ENCODE measurements at places on chromosomes 16 and 17.

DNA sequence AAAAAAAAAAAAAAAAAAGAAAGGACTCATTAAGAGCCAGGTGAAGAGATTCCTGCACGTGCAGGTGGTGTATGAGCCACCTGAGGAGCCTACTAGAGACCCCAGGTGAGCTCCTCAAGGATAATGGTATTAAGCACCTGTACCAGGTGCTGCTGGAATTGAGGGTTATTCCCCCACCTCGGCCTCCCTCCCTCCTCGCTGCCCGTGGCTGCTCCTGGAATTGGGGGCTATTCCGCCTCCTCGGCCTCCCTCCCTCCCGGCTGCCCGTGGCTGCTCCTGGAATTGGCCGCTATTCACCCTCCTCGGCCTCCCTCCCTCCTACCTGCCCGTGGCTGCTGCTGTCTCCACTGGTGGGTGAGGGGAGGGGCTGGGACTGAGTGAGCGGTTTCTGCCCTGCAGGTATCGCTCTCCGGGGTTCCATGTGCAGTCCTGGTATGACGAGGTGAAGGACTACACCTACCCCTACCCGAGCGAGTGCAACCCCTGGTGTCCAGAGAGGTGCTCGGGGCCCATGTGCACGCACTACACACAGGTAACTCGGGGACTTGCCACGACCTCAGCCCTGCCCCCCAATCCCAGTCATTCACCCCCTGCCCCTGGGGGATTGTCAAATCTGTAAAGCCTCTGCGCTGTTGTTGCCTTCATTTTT, 29.3 kb downstream of the CRISPLD2 start:
- no peak for DNase-seq

- DNase-seq: no peak
Measured at GRCh38 chr16:35599429-35600160, 2140.2 kb downstream of the TP53TG3F start.

DNA sequence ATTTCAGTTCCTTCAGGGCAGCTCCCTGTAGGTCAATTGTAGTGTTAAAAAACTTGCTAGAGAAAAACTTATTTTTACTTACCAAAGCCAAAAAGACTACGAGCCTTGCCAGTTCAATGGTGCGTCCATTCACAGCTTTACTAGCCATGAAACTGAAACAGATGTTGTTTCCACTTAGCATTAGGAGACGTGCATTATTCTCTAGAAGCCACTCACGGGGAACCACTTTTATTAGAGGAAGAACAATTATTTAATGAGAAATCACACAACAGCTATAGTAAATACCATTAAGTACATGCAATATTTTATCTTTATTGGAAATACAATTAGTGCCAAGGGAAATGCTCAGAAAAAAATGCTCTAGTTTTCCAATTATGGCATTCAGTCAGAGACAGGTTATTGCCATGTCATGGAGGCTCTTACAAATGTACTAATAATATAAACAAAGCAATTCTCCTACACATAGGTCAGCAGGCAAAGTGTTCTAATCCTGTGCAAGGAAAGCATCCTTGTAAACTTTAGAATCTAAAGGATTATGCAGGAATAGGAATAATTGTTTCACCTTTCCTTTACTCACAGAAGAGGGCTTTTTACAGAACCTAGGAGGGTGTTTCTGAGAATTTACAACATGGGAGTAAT, 17.4 kb downstream of the LASP1NB start:
- DNase-seq: no peak

- no peak for DNase-seq
Measured at GRCh38 chr16:57532266-57532625, 4.1 kb downstream of the CCDC102A start.

- DNase-seq: peak; percentile 26
Measured at GRCh38 chr17:59754552-59754951, 47.1 kb downstream of the VMP1 start.

DNA sequence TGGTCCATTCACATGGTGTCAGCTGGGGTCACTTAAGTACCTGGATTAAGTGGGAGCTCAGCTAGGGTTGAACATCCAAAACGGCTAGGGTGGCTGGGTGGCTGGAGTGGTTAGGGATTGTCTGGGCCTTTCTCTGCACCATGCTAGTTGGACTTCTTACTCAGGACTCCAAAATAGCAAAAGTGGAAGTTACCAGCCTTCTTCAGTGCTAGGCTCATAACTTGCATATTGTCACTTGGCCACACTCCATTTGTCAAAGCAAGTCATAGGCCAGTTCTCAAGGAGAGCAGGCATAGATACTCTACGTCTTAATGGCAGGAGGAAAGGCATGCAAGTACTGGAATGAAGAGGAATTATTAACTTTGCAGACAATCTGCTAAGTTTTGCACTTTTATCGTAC, 69.7 kb downstream of the ESRP2 start:
- no peak for DNase-seq

GRCh38 chr17:44972953-44973352, 4.8 kb upstream of the C1QL1 start:
- DNase-seq: no peak

DNA sequence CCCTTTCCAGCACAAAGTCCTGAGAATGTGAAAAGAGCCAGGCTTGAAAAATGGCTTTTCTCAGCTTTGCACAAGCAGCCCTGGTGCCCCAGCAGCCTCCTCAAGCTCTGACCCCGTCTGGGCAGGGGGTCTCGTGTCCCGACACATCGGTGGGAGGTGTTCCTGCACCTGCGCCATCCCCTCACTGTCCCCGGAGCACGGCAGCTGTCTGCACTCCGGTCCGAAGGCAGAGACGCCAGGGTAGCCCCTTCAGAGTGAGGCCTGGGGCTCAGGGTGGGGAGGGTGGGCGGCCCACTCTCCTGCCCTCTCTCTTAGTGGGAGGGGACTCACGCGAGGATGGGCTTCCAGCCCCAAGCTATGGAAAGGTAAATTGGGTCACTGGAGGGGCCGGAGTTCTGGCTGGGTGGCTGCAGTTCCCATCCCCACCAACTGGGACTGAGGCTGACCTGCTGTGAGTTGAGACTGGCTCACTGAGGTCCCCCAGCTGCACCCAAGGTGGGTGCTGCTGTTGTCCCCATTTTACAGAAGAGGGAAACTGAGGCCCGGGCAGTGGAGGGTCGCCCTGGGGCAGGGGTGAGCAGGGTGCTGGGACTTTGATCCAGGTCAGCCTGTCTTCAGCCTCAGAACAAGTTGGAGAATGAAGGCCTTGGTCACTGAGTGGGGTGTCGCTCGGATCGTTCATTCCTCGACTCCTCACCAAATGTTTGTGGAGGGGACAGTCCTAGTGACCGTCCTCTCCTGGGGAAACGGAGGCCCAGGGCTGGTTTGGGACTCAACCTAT, 2.3 kb upstream of the BAIAP3 start:
- no peak for DNase-seq

DNA sequence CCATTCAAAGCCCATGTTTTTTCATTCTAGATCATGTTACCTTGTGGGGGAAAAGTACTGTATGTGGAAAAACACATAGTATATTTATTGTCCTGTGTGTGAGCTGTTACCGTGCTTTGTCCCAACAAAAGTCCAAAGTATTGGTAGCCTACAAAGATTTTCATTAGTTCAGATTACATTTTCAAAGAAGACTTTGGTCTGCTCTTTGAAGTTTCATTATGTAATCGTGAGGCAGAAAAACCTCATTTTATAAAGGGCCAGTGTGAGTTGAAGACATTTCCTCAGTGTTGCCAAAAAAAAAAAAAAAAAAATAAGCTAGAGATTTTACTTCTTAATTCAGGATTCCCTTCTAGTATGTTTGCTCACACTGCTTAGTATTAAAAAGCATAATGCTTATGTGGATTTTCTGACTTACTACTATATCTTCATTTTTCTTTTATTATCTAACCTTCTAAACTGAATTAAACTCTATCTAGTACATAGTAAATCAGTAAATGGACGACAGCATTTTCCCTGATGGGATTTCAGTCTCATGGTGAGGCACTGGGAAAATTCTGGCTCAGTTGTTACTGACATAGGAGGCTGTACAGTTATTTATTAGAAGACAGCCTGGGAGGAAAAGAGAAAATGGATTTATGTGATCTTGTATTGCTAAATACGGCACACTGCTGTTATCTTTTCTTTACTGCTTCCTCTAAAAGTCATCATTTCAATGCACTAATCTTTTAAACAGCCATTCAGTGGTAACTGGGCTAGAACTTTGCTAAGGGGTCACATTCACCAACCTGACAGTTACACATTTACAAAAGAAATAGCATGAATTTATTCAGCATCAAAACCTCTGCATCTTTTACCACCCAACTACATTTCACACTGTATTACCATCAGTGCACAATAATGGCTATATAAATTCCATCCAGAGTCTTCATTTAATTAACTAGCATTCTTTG, 100.6 kb downstream of the STXBP4 start:
- DNase-seq: no peak

- DNase-seq: peak; percentile 76
Measured at GRCh38 chr16:30351586-30352419, 3.3 kb downstream of the CD2BP2 start.

- DNase-seq: no peak
Measured at GRCh38 chr17:60328679-60329078, 63.3 kb downstream of the USP32 start.

GRCh38 chr17:202501-202951, 21.1 kb upstream of the DOC2B start:
- DNase-seq: no peak

DNA sequence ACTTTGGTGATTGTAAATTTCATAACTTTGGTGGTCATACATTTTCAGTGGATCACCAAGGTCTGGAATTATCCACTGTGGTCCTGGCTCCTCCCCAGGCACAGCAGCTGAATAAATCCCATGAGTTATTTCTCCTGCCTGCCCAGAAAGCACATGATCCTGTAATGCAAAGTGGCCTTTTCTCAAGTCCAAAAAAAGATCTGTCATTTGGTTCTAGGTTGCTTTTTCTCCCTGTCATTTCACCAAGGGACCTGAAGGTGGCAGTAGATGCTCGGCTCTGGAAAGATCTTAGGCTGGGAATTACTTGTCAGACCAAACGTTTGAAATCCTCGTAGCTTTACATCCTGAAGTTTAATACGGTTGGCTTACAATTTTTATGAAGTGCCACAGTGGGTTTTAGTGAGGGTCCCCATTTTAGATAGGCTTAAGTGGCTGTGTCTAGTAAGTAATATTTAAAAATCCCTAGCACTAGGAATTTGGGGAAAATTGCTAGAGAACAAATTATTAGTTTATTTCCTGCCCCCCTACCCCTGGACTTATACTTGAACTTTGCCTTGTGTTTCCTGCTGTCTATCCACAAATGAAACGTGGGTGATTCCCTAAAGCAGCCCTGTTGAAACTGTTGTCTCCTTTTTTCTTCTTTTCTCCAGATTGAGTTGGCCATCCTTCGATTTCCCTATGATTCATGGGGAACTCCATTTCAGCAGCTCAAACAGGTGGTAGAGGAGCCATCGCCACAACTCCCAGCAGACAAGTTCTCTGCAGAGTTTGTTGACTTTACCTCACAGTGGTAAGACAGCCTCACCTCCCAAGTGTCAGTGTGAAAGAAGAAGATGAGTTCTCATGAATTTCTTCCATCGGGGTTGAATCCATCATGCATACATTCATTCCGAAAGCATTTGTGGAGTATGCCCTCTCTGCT, 111.7 kb downstream of the MAP2K6 start:
- peak; percentile 65 for DNase-seq

DNA sequence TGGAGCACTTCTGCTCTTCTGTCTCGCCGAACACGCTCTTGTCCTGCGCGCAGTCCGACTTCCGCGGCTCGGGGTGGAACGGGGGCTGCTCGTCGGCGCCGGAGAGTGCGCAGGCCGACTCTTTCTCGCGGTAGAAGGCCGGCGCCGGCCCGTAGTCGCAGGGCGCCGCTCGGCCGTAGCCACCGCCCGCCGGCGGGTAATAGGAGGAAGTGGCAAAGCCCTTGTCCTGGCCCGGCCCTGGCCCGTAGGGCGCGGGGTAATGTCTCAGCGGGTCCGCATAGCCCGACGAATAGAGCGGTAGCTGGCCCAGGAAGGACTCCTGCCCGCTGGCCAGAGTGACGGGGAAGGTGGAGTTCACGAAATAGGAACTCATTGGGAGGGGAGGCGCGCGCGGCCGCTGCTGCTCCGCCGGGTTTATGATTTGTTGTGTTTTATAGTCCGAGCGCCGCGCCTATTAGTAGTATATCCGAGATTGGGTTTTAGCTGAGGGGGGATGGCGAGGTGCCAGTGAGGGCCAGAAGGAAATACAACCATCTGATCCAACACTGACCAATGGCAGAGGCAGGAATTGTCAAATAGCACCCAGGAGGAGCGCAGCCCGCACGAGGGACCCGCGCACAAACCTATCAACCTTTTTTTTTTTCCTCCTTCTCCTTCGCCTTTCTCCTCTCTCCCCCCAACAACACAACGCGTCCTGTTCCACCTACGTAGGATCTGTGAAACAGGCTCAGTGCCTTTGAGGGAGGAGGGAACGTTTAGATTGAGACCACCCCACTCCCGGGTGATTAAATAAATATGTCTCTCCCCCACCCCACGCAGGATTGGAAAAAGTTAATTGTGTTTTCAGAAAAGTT, 4.4 kb upstream of the HOXB5 start:
- DNase-seq: no peak

DNA sequence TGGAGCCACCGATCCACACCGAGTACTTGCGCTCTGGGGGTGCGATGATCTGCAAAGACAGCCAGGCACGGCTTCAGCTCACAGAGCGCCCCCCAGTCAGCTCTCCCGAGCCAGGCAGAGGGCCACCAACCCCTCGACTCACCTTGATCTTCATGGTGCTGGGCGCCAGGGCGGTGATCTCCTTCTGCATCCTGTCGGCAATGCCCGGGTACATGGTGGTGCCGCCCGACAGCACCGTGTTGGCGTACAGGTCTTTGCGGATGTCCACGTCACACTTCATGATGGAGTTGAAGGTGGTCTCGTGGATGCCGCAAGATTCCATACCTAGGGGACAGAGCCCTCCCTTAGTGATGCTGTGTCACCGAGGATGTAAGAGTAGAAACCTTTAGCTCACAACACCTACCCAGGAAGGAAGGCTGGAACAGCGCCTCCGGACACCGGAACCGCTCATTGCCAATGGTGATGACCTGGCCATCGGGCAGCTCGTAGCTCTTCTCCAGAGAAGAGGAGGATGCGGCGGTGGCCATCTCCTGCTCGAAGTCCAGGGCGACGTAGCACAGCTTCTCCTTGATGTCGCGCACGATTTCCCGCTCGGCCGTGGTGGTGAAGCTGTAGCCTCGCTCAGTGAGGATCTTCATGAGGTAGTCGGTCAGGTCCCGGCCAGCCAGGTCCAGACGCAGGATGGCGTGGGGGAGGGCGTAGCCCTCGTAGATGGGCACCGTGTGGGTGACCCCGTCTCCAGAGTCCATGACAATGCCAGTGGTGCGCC, 1.6 kb downstream of the ACTG1 start:
- DNase-seq: no peak

GRCh38 chr16:57821149-57821971, 19.1 kb upstream of the KIFC3 start:
- no peak for DNase-seq

- DNase-seq: no peak
Measured at GRCh38 chr17:72192800-72193192, 72.0 kb downstream of the SOX9 start.

GRCh38 chr17:40932608-40933007, 4.8 kb downstream of the KRT23 start:
- no peak for DNase-seq

- no peak for DNase-seq
Measured at GRCh38 chr16:50529334-50529733, 18.9 kb upstream of the NKD1 start.

GRCh38 chr16:70158261-70158939, 15.2 kb upstream of the CLEC18C start:
- DNase-seq: no peak

Data from T1000 (cell line).